ENCODE measurements at places on chromosomes 13 and 19. TPM values are rescaled to one million over a fixed set of nuclear protein-coding genes. Genes with fewer than 3 reads are reported as not detected.

HMGB1 gene
- total RNA-seq, result 234 TPM

RAB3A gene
- total RNA-seq, result 297 TPM

TMC4 gene
- total RNA-seq, result 2.7 TPM

RFPL4A gene
- not detected for total RNA-seq

FAM124A gene
- total RNA-seq, result 31.8 TPM

KIR3DL1 gene
- total RNA-seq, result not detected
